Stimulated activated CD4-positive, alpha-beta T cell treated with anti-CD3 and anti-CD28 coated beads, Interleukin-1b, Interleukin-23, amount 100 ng/mL, for 4 hours (primary cell): ENCODE measurements at places on chromosomes 3 and 15.

DNA sequence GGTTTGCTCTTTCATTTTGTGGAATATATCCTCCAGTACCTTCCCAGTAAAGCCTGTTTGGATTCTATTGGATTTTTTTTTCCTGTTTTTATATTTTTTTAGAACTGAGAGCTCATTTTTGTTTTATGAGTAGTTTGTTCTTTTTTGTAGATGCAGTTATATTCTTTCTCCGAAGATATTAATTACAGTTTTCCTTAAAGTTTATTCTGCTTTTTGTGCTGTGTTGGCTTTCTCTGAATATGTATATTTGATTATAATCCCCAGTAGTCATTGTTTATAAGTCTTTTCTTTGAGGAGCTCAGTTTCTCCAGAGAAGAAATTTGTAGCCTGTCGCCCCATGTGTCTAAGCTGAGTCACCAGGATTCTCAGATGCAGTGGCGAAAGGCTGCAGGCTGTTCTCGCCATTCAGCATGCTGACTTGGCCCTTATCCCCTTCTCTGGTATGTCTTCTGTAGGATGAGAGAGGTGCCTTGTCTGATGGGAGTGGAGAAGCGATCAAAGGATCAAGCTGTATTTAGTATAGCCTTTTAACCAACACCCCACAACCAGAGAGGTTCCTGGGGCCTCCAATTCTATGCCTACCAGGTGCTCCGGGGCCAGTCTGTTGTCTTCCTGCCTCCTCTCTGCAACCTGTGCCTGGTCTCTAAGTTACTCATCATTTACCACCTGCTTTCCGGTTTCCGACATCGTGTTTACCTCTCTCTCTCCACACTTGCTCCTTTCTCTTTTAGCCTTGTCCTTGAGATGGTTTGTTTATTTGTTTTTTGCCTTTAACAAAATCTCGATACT lies 31.7 kb upstream of the MFSD1 start:
- no peak for DNase-seq

DNA sequence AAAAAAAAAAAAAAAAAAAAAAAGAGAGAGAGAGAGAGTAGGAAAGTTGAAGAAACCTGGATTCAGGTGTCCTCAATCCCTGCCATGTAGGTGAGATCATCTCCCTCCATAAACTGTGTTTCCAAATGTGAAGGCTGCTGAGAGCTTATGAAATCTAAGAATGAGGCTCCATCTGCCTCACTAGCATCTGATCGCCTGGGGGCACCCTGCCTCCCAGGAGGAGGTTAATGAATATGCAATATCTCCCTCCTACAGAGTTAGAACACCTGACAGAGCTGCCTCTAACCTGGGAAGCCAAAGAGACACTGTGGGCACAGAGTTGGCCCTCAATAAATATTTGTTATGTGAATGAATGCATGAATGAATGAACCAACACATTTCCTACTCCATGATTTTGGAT lies 23.8 kb upstream of the ZNF148 start:
- no peak for DNase-seq

- no peak for DNase-seq
Observed at GRCh38 chr3:9111866-9112265, 137.6 kb downstream of the SRGAP3 start.

DNA sequence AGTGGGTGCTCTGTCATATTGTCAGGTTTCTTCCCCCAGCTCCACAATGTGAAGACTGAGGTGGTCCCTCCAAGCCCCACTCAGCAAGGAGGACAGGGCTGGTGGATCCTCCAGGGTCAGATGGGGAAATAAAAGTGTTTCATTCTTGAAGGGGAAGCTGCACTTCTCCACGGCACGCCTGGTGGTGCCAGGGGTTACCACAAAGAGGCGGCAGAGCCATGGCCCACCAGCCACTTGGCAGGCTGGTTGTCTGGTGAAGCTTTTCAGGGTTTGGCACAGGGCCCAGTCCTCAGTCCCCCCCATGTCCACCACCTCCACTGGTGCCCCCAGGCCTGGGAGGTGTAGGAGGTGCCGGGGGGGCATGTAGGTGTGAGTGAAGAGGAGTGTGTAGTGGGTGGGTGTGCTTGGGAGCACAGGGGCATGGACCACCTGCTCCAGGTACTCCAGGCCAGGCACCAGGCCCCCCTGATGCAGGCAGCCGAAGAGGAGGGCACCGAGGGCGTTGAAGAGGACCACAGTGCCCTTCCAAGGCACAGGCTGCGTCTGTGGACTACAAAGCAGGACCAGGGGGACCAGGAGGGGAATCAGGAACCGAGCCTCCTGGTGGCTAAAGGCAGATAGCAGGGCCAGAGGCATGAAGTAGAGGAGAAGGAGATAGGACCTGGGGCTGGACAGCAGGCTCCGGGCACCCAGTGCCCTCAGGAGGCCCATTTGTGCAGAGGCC lies 5.0 kb upstream of the NCBP2 start:
- DNase-seq, result no peak

DNA sequence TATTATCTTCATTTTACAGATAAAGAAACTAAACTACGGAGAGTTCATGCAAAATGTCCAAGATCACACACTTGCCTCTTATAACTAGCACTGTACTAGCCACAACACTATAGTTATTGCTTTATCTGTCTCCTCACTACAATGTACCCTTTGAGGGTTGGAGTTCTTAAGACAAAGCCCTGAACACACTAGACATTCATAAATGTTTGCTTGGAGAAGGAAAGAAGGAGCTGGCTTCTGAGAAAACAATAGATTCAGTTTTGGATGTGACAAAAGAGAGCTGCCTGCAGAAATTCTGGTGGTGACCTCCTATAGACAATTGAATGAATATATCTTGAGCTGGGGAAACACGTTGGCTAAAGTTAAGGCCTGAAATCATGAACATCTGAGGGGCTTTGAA lies 169.9 kb upstream of the ARHGEF26 start:
- DNase-seq, result no peak

- DNase-seq, result no peak
Observed at GRCh38 chr3:168083906-168084305, 11.8 kb downstream of the GOLIM4 start.

GRCh38 chr3:72344647-72345046 lies 503.6 kb downstream of the SHQ1 start:
- no peak for DNase-seq

DNA sequence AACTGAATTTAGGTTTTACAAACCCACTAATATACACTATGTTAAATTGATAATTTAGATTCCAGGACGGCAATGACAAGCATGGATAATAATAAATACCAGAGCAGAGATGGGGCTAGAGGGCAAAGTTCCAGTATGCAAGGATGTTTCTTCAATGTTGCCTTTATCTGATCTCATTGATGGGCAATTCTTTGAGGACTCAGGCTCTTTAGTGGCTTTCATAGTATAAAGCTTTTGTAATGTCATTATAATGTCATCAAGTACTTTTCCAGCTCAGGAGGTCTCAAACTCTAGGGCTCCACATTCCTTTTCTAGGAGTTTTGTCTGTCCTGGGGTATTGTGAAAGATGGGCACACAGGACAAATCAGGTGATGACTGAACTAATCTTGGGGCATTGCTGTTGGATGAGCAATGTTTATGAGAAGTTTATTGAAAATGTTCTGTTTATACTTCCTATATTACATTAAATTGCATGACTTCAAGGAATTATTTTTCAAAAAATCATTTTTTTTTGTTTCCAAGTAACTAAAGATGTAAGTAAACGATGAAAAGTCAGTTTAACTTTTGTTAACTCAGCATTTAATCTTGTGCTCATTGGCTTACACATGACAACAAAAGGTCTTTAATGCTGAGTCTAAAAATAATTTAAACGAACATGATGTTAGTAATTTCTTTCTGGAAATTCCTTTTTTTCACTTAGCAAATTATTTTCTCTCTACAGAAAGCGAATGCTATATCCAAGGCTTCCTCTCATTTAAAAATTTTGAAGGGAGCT lies 116.4 kb downstream of the OXSM start:
- no peak for DNase-seq

DNA sequence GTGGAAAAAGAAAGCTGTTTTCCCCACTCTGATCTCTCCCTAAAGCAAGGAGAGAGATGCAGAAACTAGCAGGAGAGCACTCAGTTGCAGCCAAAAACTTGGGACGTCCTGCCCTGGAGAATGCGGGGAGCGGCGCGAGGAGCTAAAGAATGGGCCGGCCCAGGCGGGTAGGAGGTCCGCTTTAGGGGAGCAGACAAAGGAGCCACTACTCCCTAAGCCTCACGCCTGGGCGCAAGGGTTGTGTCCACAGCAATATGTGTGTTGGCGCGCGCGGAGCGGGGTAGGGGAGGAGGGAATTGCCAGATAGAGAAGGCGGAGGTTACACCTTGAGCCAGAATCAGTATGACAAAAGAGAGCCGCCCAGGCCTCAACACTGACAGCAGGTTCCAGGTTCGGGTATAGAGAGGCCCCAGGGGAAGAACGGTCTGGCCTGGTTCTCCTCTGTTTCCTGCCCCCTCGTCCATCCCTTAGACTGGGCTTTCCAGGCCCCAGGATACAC lies 2.9 kb downstream of the WNT5A start:
- no peak for DNase-seq

DNA sequence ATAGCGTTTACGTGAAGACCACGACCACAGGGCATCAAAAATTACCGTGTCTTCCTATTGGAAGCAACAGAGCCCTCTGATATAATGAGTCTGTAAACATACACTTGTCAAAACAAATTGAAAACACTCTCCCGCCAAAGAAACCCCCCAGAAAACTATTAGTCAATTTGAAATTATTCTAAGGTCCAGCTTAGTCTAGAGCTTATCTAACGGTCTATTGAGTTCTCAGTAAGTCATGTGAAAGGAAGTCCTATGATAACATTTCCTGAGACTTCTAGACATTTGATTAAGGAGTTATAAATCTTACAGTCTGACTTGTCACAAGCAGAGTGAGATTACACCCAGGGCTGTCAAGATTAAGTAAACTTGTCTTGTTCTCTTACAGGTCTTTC lies 356.3 kb downstream of the FOXP1 start:
- no peak for DNase-seq

DNA sequence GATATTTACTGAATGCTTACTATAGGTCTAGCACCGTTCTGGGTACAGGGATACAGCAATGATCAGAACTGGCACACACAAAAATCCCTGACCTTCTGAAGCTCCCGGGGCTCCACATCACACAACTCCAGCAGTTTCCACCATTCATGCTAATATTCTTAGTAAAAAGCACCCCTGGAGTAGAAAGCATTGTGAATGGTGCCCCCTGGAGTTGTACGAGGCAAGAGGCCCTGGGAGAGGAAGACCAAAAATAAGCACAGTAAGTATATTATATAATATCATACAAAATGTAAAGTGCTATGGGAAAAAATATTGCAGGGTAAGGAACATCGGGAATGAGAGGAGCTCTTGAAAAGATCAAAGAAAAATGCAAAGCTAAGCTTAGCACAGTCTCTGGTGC lies 790 bp upstream of the SRGAP3 start:
- DNase-seq, result no peak

- DNase-seq, result no peak
Observed at GRCh38 chr3:151537726-151538125, 76.9 kb upstream of the IGSF10 start.

- DNase-seq, result no peak
Observed at GRCh38 chr3:123668906-123669305, 84.1 kb upstream of the HACD2 start.
